ENCODE measurements at places on chromosomes 5 and 9. TPM values are rescaled to one million over a fixed set of nuclear protein-coding genes. Genes with fewer than 3 reads are reported as not detected.

DNA sequence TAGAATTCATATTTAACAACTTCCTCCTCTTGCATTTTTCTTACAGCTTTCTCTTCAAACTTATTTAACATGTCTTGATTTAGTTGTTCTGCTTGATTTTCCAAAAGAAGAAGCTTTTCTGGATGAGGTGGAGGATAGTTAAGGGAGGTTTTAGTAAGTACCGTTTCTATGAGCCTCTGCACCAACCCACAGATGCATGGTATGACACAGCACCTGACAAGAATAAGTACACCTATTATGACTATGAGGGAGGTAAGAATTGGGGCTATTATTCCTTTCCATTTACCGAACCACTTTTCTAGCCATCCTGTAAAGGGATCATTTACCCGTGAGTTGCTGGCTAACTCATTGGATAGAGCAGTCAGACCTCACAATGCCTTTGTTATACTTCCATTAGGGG, 2.5 kb upstream of the HMGCS1 start:
- H3K4me1 ChIP-seq, result peaks cover 10% of the 10 kb centered on the region
- H3K27me3 ChIP-seq, result no peaks in the 10 kb centered on the region
- no peak for DNase-seq
- peaks cover 12% of the 10 kb centered on the region for H3K36me3 ChIP-seq
- no peak overlapping the region for H3K27ac ChIP-seq

Gene SVEP1
- 0.45 TPM for total RNA-seq

Gene ALG2
- 30.1 TPM for total RNA-seq

GRCh38 chr9:109319626-109320241, 1.1 kb downstream of the EPB41L4B start:
- H3K4me3 ChIP-seq, result no peak overlapping the region
- H3K27me3 ChIP-seq, result peaks cover 81% of the 10 kb centered on the region
- DNase-seq, result no peak
- no peak overlapping the region for H3K27ac ChIP-seq

GRCh38 chr5:80695666-80696065, 40.9 kb upstream of the DHFR start:
- no peak for DNase-seq
- H3K4me3 ChIP-seq, result no peak overlapping the region
- no peak overlapping the region for H3K27ac ChIP-seq
- no peaks in the 10 kb centered on the region for H3K27me3 ChIP-seq
- H3K4me1 ChIP-seq, result no peaks in the 10 kb centered on the region

Gene CATSPER3
- total RNA-seq, result 0.90 TPM

- peaks cover 6% of the 10 kb centered on the region for H3K4me1 ChIP-seq
- no peak for DNase-seq
- H3K27me3 ChIP-seq, result no peaks in the 10 kb centered on the region
- peaks cover 30% of the 10 kb centered on the region for H3K36me3 ChIP-seq
- H3K4me3 ChIP-seq, result no peak overlapping the region
Measured at GRCh38 chr9:128388150-128388549, 17.0 kb downstream of the URM1 start.

DNA sequence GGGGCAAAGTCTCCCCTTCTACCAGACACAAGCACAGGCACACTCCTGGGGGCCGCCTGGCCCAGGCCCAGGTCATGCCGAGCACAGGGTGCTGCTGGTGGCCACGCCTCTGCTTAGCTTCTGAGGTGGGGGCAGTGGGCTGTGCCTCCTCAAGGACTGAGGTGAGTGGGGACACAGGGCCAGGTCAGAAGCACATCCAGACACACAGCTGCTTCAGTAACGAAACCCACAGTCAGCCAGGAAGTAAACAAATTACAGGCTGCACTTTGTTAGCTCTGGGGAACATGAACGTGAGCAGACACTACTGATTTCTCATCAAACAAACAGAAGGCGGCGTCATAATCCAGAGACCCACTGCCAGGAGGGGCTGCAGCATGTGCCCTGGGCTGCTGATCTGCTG, 192.4 kb downstream of the HSPA4 start:
- no peaks in the 10 kb centered on the region for H3K27me3 ChIP-seq
- DNase-seq, result no peak
- H3K4me1 ChIP-seq, result peaks cover 8% of the 10 kb centered on the region
- no peak overlapping the region for H3K4me3 ChIP-seq
- H3K36me3 ChIP-seq, result no peaks in the 10 kb centered on the region

DNA sequence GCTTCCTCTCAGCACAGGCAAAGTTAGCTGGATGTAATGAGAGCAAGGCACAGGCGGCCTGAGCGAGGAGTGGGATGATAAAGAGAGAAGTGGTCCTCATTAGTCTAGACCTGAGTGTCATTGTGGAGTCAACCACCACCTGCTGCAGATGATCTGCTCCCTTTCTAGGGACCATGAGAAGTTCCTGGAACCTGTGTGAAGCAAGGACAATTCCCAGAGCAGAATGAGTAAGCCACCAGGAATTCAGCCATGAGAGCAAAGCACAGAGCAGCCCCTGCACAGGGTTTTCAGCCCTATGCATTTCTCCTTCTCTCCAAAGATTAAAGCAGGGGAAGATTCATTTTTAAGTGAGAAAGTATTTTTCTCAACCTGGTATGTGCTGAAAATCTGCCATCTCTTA, 146.8 kb upstream of the SPEF2 start:
- H3K27ac ChIP-seq, result no peak overlapping the region
- no peaks in the 10 kb centered on the region for H3K36me3 ChIP-seq
- no peak for DNase-seq
- no peaks in the 10 kb centered on the region for H3K4me1 ChIP-seq
- no peaks in the 10 kb centered on the region for H3K27me3 ChIP-seq
- no peak overlapping the region for H3K4me3 ChIP-seq

DNA sequence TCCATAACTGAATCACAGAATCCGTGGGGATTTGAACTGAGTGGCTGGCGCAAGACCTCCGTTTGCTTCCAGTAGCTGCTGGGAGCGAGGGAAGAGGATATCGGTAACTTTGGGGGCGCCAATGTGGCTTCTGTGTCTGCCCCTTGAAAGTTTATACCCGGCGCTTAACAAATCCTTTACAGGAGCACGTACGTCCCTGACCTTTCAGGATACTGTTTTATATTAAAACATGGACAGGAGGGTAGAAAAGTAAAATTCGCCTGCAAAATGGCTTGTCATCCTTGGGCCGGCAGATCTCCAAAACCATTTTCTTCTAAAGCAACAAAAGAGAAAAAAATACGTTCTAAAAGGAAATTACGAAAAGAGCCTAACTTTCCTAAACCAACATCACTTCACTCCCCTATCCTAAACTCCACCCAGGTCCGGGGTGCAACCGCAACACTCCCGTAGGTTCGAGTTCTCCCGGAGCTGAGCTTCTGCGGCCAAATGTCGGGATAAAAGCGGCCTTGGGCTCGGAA, 656 bp upstream of the DMRT3 start:
- no peak overlapping the region for H3K4me3 ChIP-seq
- H3K27me3 ChIP-seq, result peaks cover 98% of the 10 kb centered on the region
- no peak overlapping the region for H3K27ac ChIP-seq
- DNase-seq, result no peak

DNA sequence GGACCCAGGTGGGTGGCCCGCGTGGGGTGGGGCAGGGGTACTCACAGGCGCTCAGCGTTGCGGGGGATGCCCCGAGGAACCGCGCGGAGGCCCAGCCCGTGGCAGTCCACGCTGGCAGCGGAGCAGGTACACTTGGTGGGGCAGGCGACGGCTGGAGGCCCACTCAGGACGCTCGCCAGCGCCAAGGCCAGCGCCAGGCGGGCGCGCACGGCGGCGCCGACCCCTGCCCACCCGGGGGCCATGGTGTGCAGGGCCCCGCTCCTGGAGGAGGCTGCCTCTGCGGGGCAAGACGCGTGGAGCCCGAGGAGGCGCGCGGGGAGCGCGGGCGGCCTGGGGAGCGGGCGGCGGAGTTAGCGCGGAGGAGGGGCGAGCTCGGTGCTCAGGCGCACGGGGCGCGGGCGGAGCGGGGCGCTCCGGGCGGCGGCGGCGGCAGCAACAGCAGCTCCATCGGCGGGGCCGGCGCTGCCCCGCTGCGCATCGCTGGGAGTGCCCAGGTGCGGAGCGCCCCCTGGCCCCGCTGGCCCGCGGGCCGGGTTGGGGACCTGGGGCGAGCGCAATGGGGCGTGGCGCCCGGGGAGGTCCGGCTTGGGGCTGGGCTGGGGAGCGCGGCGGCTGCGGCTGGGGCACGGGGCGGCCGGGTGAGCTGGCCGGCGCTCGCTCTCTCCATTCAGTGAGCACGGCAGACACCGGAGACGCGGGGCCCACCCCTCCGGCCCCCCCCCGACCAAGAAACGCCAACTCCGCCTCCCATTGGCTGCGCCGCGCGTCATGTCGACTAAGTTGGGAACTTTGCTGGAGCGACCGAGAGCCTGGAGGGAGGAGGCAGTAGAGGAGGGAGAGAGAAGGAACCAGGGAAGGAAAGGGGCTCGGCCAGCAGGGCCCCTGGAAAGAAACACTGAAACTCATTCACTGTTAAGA, at the start of gene SLIT3:
SLIT3 (minus strand) TSS at position 672 of the 918 bp plus-strand sequence; CDS start at position 242, 430 bp downstream.
- H3K27ac ChIP-seq, result no peak within 1 kb of the TSS
- H3K27me3 ChIP-seq, result peaks cover 92% of the 10 kb centered on the region
- H3K36me3 ChIP-seq, result no peaks in the 10 kb centered on the region
- H3K4me1 ChIP-seq, result no peaks in the 10 kb centered on the region

Gene C9orf50
- total RNA-seq, result not detected

DNA sequence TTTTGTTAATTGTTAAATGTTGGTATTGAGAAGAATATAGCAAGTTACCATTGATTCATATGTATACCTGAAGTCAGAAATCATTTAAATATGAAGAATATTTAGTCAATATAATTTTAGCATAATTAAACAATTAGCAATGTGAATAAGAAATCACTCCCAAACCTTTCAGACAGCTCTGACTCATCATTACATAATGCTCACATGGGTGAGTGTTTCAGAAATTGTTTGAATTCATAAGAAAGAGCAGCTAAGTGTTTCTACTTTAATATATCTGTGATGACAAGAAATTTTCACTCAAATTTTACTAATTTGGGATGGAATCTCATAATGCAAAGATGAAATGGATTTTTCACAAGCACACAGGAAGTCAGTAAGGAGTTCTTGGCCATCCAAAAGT, 42.0 kb upstream of the CDC42SE2 start:
- no peak overlapping the region for H3K4me3 ChIP-seq
- no peak for DNase-seq
- no peaks in the 10 kb centered on the region for H3K27me3 ChIP-seq
- no peaks in the 10 kb centered on the region for H3K4me1 ChIP-seq
- no peak overlapping the region for H3K27ac ChIP-seq

Gene DDX4
- total RNA-seq, result not detected

DNA sequence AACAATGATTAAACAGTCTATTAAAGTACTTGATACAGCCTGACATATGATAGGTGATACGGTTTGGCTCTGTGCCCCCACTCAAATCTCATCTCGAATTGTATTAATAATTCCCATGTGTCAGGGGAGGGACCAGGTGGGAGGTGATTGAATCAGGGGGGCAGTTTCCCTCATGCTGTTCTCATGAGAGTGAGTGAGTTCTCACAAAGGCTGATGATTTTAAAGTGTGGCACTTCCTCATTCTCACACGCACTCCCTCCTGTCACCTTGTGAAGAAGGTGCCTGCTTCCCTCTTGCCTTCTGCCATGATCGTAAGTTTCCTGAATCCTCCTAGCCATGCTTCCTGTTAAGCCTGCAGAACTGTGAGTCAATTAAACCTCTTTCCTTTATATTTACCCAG, 40.1 kb upstream of the TARS1 start:
- no peak overlapping the region for H3K27ac ChIP-seq
- no peaks in the 10 kb centered on the region for H3K27me3 ChIP-seq
- H3K36me3 ChIP-seq, result no peaks in the 10 kb centered on the region
- no peak overlapping the region for H3K4me3 ChIP-seq
- H3K4me1 ChIP-seq, result no peaks in the 10 kb centered on the region

Gene CCDC112
- 13.4 TPM for total RNA-seq

Gene SPEF2
- total RNA-seq, result 1.5 TPM

DNA sequence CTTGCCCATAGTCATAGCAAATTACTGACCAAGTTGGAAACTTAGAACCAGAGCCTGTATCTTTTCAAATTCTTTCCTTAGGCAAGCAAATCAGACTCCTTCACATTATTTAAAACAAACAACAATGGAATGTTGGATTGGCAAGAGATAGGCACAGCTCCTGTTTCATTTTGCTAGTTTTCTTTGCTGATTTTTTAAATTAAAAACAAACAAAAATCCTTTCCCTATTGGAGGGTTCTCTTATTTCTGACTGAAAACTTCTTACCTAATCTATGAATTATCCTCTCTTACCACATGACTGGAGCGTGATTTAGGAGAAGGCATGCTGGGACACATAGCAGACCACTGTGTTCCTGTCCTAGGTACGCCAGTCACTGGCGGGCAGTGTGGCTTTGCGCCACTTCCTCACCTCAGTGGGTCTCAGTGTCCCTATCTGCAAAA, 63.0 kb downstream of the TTC39B start:
- H3K4me3 ChIP-seq, result no peak overlapping the region
- no peak overlapping the region for H3K27ac ChIP-seq
- no peaks in the 10 kb centered on the region for H3K4me1 ChIP-seq
- no peaks in the 10 kb centered on the region for H3K36me3 ChIP-seq
- no peaks in the 10 kb centered on the region for H3K27me3 ChIP-seq

Gene GRK6
- 38.1 TPM for total RNA-seq

DNA sequence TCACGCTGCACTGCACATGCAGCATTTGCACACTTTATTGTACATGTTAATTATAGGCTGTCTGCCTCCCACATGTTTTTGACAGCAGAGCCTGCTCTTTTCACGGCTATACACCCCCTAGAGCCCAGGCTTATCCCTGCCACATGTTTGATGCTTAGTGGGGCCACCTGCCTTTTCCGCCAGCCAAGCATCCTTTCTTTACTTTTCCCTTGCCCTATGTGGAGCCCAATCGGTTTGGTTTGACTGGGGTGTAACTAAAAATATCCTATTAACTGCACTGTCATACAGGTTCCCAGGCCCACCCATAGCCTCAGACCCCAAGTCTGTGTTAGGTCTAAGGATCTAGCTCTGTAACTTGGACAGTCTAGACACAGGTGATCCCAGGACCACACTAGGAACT, 18.9 kb upstream of the S1PR3 start:
- H3K36me3 ChIP-seq, result no peaks in the 10 kb centered on the region
- H3K27me3 ChIP-seq, result no peaks in the 10 kb centered on the region
- no peak for DNase-seq
- no peaks in the 10 kb centered on the region for H3K4me1 ChIP-seq
- no peak overlapping the region for H3K4me3 ChIP-seq

DNA sequence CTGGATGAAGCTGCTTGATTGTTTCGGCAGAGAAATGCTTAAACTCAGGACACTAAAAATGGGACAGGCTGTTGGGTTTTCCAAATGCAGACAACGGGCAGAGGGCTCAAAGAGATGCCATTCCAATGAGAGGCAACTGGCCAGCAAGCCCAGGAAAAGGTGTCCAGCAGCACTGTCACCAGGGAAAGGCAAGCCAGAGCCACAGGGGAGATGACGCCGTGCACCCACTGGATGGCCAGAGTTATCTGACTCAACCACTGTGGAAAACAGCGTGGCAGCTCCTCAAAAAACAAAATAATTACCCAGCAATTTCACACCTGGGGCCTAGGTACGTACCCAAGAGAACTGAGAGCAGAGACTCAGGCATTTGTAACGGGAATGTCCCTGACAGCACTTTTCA, 48.4 kb upstream of the SIMC1 start:
- H3K27me3 ChIP-seq, result no peaks in the 10 kb centered on the region
- no peak overlapping the region for H3K27ac ChIP-seq
- no peak overlapping the region for H3K4me3 ChIP-seq
- H3K36me3 ChIP-seq, result no peaks in the 10 kb centered on the region
